ENCODE measurements at places on chromosomes 5 and 9.
A peak's percentile ranks its signal among the peaks of the same experiment; 100 is the strongest.

DNA sequence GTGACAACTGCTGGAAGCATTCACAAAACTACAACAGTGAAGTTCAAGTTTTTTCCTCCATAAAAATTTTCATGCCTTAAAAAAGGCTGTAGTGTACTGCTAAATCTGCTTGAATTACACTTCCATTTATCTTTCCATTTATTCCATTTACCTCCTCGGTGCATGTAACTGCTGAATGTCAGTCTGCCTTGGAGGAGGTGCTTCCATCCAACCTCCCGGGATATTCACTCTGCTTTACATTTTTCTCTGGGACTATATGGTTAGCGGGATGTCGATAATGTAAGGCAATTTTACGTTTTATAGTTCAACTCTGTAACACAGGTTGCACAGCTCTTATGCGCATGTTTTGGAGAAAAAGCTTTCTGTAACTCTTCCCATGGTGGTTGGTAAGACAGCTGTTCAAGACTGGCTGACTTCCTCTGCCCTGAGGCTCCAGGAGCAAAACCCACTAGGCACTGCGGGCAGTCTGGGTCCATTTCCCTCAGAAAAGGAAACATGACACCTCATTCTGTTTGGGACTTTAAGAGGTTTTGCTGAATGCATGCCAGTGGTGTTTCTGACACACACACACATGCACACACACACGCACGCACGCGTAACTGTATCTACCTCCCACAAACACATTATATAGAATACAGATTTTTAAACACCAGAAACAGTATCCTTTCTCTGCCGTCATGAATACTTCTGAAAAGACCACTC, 66.1 kb downstream of the SPTLC1 start:
- no peak for DNase-seq

DNA sequence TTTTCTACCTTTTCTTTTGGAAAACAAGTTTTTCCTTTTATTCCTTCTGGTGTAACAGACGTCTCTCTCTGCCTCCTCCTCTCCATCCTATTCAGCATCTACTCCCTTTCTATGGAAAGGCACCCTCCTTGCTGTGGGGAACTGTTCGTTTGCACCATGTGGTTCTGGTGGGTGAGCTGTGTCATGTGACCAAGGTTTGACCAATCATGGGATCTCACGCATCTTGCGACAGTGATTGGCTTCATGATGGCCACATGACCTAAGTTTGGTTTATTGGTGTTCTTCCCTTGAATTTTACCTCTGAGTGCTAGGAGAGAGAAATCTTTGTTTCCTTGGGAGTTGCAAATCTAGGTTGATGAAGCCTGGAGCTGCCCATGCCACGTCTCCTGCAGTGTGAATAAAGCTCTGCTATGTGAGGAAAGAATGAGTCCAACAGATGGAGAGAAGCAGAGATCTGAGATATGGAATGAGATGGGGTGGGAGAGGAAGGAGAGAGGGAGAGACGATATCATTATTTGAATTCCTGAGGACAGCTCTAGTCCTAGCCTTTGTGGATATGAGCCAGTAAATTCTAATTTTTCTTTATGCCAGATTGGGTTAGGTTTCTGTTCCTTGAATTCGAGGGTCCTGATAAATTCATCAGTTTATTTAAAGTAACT, 178.8 kb upstream of the IL12B start:
- no peak for DNase-seq

GRCh38 chr9:111023128-111023527, 15.1 kb downstream of the LPAR1 start:
- no peak for DNase-seq

- DNase-seq, result no peak
These were observed 19.0 kb downstream of the PTCH1 start for GRCh38 chr9:95497772-95498171.

DNA sequence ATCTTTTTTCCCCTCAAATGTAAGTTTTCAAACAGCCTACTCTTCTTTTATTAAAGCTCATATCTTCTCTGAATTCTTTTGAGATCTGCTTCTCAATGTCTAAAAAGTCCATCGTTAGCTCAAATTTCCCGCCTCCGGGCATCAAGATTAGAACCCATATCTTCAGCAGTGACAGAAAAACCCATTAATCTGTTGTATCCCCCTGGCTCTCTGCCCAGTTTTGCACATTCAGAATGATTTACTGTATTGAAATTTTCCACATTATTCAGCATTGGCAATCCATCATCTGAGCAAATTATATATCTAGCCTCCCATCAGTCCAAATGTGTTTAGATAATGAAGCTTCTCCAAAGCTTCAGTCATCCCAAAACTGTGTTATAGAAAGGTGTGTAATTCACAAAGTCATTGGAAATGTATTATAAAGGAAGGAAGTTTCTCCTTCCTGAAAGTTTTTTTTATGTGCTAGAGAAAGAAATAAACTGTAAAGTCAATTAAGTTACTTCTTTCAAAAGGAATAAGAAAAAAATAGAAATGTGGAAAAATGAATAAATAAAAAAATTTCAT, 849.9 kb downstream of the MAT2B start:
- DNase-seq, result no peak

DNA sequence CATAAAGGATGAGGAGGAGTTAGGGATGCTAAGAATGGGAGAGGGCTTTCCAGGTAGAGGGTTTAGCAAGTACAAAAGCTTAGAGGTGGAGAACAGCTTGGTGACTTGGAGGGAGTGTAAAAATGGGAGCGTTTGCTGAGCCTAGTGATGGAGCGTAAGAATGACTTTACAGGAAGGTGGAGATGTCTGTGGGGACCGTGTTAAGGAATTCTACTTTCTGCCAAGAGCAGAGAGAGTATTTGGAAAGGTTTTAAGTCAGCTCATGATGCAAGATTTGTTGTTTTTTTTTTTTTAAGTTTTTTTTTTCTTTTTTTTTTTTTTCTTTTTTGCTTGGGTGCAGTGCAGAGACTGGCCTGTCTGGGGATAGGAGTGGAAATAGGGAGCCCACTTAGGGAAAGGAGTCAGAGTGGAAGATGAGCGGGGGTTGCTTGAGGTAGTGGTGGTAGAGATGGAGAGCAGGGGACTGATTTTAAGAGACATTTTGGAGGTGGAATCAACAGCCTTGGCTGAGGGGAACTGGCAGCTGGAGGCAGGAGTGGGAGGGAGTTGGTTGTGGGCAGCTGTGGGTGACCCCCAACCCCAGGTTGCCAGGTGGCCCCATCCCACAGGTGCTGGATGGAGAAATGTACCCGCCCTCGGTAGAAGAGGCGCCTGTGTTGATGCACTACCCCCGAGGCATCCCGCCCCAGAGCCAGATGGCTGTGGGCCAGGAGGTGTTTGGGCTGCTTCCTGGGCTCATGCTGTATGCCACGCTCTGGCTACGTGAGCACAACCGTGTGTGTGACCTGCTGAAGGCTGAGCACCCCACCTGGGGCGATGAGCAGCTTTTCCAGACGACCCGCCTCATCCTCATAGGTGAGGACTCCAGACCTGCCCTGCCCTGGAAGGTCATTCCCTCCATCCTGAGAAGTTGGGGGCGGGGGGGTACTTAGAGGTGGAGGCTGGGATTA, 12.4 kb downstream of the PTGS1 start:
- DNase-seq, result peak; percentile 34

DNA sequence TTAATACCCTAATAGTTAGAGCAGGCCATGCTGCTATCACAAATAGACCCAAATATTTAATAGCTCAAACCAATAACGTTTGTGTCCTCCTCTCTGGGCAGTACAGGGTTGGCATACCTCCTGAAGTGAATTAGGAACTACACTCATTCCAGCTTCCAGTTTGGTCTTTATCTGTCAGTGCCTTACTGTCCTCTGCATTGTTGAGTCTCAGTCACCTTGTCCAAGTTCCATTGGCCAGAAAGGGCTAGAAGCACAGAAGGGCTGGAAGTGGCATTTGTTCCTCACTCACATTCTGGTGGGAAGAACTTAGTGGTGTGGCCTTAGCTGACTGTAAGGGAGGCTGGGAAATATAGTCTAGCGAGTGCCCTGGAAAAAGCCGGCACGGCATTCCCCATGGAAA, 11.2 kb downstream of the FXN start:
- DNase-seq, result no peak

- no peak for DNase-seq
These were observed 89.7 kb downstream of the DAPK1 start for GRCh38 chr9:87587356-87587745.

DNA sequence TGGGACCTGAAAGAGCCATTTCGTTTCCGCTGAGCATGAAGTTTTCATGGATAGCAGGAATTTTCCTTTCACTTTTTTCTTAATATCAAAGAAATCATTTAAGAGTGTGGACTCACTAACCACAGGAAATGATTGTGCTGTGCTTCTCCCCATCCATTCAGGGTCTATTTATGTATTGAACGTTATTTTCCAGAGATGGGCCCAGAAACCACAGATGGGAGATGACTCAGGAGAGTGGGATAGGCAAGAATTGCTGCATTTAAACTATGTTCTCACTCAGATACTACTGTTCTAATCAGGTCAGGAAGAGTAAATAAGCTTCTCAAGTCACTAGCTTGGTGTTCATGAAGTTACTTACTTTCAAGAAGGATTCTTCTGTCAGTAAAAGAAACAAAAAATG, 763.8 kb downstream of the DTWD2 start:
- no peak for DNase-seq

DNA sequence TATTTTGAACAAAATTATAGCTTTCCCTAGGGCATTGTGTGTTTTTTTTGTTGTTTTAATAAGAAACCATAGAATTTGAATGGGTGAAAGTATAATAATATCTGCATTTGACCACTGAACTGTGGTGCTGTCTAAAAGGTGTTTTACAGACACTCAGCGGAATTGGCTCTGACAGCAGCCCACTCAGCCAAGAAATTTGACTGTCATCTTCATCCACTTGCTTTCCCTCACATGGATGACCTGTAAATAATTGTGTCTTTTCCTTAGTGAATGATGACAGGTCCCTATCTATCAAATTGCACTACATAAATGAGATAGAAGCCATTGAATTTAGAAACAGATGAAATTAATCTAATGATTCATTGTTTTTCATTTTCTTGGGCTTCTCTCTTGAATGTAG, 150.0 kb downstream of the PAM start:
- no peak for DNase-seq

- no peak for DNase-seq
These were observed 1.3 kb downstream of the ZNF131 start for GRCh38 chr5:43121913-43122484.

DNA sequence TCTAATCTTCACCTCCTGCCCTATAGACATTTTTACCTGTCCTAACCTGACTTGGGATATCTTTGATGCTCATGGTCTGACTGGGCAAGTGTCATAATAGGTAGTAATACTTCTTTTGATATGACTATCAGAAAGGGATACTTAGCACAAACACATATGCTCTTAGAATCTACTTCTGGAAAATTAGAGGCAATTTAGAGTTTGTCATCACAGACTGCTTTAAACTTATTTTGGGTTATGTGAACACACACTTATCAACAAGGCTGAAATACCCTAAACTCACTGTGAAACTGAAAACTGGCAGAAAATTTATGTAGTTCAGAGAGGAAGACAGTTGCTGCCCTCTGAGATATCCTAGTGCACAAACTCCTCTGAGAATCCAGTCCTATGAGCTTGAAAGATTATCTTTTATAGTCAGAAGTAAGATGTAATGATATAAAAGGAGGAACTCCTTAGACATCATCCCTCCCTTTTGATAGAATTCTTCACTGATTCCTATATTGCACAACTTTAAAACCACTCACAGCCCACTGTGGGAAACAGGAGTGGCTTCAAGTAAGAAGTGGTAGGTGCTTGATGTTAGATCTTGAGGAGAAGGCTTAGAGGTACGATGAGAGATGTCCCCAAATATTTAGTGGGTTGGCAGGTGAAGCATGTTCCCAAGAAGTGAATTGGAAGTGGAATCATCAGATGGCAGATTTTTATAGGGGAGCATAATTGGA, 273.3 kb downstream of the MAN2A1 start:
- DNase-seq, result no peak

GRCh38 chr5:169416583-169417196, 115.8 kb upstream of the SLIT3 start:
- DNase-seq, result peak; percentile 54

GRCh38 chr5:14577079-14577725, 4.4 kb upstream of the OTULINL start:
- DNase-seq, result no peak

- no peak for DNase-seq
These were observed 2.7 kb downstream of the PTGDS start for GRCh38 chr9:136979769-136980587.

DNA sequence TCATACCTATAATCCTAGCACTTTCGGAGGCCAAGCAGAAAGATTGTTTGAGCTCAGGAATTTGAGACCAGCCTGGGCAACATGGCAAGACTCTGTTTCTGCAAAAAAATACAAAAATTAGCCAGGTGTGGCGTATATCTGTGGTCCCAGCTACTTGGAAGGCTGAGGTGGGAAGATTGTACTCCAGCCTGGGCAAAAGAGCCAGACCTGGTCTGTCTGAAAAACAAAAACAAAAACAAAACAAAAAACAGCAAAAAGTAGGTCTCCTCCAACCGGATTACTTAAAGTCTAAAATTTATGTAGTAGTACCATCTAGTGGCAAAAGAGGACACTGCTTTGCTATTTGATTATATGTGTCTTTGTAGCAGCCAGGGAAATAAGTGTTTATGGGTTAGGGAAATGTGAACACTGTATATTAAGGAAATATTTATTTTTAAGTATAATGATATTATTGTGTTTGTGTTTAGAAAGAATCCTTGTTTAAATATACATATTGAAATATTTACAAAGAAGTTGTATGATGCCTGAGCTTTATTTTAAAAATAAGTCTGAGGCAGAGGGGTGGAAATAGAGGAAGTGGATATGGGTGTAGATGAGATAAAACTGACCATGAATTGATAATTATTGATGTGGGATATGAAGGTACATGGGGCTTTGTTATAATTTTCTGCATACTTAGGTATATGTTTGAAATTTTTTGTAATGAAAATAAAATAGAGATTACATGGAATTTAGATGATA, 20.0 kb downstream of the APC start:
- no peak for DNase-seq

- peak; percentile 17 for DNase-seq
These were observed 572 bp downstream of the CDK5RAP2 start for GRCh38 chr9:120579139-120580050.

- DNase-seq, result peak; percentile 33
These were observed 6.3 kb downstream of the TTC16 start for GRCh38 chr9:127722055-127722745.

GRCh38 chr9:114856942-114857315, 51.1 kb upstream of the TNFSF15 start:
- DNase-seq, result no peak

GRCh38 chr9:126439402-126439765, 112.8 kb downstream of the MVB12B start:
- no peak for DNase-seq

GRCh38 chr9:2134391-2134790, 119.2 kb downstream of the SMARCA2 start:
- DNase-seq, result no peak

DNA sequence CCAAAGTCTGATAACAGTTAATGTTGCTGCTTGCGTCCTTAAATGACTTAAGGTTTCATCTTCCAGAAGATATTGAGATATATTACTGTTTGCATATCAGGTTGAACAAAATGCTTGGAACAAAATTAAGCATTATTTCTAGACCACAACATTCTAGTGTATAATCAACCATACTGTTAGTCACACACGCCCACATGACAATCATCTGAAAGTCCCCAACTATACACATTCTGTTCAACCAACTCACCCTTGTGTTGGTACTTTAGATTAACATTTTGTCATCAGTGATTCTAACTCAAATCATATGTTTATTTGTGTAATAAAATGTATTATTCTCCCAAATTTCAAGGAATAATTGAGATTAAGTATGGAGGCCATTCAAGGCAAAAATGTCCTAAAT, 47.3 kb downstream of the LURAP1L start:
- DNase-seq, result no peak

Data from NCI-H2171 (cell line).